HT-29 (cell line): ENCODE measurements at places on chromosomes 7 and 10. TPM values are rescaled to one million over a fixed set of nuclear protein-coding genes. Genes with fewer than 3 reads are reported as not detected.

DNA sequence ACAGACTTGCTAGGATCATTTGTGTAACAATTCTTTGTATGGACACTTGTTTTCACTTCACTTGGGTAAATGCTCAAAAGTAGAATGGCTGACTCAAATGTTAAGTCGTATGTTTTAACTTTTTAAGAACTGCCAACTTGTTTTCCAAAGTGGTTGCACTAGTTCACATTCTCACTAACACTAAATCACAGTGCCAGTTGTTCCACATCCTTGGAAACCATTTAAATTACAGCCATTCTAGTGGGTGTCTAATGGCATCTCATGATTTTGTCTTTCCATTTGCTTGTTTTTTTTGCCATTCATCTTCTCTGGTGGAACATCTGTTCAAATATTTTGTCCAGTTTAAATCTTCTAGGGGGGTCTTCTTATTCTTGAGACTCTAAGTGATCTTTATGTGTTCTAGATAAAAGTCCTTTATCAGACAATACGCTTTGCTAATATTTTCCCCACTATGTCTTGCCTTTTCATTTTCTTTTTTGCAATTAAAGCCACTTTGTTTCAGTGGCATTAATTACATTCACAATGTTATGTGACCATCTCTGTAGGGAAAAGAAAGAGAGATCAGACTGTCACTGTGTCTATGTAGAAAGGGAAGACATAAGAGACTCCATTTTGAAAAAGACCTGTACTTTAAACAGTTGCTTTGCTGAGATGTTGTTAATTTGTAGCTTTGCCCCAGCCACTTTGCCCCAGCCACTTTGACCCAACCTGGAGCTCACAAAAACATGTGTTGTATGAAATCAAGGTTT, 63.9 kb downstream of the ITGB1 start:
- no peak for DNase-seq

DNA sequence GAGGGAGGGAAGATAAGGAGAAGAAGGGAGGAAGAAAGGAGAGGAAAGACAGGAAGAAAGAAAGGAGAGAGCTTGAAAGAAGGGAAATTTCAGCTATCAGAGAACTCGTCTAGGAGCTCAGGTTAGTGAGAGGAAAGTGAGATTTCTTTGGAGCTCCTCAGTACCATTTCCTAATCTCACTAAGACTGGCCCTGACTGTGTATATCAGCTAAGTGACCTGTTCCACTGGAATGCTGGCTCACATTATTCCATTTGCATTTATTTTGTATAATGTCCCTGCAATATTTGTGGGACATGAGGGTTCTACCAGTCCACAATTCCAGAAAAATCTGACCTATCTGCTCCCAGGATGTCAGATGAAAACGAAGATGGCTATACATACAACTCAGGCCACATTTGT, 114.7 kb upstream of the CELF2 start:
- no peak for DNase-seq

The CH25H gene
- not detected in 2 replicates for total RNA-seq

GRCh38 chr10:22684699-22685098, 29.7 kb downstream of the PIP4K2A start:
- DNase-seq = peak; percentile 37

GRCh38 chr7:94997547-94997946, 90.2 kb downstream of the PPP1R9A start:
- no peak for DNase-seq

The PRKCQ gene
- 0.03 and 0.21 TPM in 2 replicates for total RNA-seq

DNA sequence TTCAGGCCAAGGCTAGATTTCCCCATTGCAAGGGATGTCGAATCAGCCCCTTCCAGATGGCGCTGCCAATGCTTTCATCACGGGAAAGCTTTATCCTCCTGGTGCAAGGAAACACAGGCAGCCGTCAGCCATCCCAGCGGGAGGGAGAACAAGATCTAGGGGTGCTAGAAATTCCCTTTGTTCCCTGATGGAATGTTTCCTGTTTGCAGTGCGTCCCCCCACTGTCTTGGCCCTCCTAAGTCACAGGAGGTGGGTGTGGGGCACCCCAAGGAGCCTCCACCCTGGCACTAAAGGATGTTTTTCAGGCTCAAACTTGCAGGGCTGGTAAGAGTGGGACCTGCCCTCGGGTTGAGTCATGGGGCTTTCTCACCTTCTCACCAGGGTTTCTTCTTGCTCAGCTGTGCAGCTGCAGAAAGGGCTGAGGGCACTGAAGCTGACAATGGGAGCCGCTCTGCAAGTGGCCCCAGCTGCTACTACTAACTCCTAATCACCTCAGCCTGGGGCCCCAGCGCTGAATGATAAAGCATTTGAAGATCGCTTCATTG, 103.6 kb downstream of the PRPF18 start:
- DNase-seq = no peak

The DOCK1 gene
- total RNA-seq = 28.4 and 32.6 TPM in 2 replicates

DNA sequence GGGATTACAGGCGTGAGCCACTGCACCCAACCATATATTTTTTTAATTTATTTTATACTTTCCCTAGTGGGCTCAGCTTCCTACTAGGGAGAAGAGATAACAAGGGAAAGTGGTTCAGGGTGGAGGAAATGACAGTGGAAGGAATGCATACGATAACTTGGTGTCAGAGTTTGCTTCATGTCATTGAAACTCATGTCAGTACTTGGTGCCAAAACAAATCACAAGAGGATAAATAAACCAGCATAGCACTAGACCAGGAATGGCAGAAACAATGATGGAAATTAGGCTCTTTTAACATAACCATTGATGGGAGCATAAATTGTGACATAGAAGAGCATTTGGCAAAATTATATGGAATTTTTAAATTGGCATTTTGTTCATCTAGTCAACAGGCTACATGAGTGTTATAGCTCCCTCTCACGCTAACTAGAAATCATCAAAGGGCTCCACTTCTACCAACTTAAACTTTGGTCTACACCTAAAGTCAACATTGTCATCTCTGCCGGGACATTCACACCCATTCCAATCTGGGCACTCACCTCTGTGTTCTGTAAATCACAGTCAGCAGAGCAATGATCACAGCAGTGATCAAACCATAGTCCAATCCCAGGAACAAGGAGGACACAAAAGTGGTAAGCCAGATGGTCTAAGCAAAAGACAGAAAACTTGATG, 41.2 kb downstream of the PSMC2 start:
- no peak for DNase-seq
